ENCODE measurements at places on chromosomes 5 and 9.

GRCh38 chr5:145588113-145588512 is 247.0 kb downstream of the PRELID2 start:
- no peak for DNase-seq

GRCh38 chr5:148696187-148697036 is 42.1 kb upstream of the HTR4 start:
- no peak for DNase-seq

GRCh38 chr5:64229163-64229774 is 63.6 kb downstream of the RNF180 start:
- DNase-seq = no peak

- DNase-seq = no peak
These were observed 70.0 kb upstream of the IL17B start for GRCh38 chr5:149448831-149449714.

- DNase-seq = no peak
These were observed 120.2 kb downstream of the ENTREP1 start for GRCh38 chr9:69445251-69445650.

GRCh38 chr5:81895307-81895706 is 76.5 kb upstream of the ATG10 start:
- no peak for DNase-seq

DNA sequence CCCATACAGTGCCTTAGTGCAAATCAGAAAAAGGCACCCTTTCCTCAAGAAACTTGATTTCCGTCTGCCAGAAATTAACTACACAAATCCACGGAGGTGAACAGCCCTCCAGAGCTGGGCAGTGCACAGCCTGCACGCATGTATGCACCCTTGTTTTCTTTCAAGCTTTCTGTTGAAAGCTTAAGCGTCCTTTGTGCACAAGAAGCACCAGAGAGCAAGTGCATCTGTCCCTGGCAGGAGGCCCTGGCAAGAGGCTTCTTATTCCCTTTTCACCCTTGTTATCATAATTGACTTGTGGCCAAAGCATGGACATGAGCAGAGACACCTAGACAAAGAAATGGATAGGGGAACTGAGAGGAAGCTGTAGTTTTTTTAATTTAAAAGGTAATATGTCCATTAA is 47.4 kb upstream of the ATG10 start:
- no peak for DNase-seq

DNA sequence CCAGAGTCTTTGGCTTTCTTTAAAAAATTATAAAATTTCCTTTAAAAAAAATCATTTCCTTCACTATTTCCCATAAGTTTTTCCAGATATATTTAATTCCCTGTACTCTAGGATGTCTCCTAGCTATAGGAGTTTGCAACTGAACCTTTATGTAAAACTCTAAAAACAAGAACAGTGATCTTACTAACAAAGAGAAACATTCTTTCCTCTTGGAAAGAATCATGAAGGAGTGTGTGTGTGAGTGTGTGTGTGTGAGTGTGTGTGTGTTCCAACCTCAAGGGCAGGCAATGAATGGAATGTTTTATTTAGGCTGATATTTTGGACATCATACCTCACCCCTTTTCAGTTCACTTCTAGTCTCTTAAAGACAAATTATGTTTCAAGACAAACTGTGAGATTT is 309.2 kb downstream of the CEMIP2 start:
- no peak for DNase-seq

DNA sequence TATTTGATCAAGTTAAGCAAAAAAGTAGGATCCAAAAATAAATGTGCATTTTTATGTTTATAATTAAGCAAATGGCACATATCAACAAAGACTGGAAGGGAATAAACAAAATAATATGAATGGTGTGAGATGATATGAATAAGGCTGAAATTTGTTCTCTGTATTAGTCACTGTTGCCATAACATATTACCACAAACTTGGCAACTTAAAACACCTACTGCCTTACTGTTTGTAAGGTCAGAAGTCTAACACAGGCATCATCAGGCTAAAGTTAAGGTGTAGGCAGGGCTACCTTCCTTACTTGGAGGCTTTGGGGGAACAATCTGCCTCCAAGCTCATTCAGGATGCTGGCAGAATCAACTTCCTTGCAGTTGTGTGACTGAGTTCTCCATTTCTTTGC is 19.3 kb downstream of the PGGT1B start:
- DNase-seq = no peak

DNA sequence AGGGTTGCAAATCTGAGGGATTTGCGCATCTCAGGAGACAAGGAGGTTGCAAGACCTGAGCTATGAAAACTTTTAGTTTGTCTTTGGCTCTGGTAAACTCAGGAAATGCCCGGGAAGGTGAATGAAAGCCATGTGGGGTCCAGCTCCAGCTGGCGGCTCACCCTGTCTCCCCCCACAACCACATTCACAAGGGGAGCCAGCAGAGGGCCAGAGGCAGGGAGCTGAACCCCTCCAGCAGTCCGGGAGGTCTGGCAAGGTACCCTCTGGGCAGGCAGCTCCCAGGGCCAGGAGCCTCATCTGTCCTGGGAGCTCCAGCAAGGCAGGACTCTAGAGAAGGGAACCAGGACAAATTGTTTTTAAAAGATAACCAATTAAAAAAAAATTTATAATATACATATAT is 2.5 kb upstream of the FGFR4 start:
- no peak for DNase-seq

- DNase-seq = no peak
These were observed 345.7 kb upstream of the WWC1 start for GRCh38 chr5:167945542-167946384.
